ENCODE measurements at places on chromosomes 1 and 21.

GRCh38 chr1:194846488-194846887 is 1660.1 kb upstream of the B3GALT2 start:
- no peak for DNase-seq

DNA sequence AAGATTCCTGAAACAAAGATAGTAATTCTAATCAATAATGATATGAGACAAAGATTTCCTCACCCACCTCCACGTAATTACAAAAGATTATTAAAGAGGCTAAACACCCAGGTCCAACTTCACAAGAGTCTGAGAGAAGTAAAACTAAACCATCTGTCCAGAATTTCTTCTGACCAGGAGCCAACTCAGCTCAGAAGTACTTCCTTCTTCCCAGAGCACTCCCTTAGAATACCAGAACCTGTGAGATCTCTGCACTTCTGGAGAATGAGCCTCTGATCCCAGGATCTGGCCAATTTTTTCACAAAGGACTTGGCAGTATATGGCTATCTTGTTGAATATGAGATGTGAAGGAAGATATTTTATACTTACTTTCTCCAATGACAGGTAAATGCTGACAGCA is 120.6 kb upstream of the PALMD start:
- DNase-seq, result no peak

- no peak for DNase-seq
Measured at GRCh38 chr1:50820545-50820944, 139.5 kb downstream of the FAF1 start.

DNA sequence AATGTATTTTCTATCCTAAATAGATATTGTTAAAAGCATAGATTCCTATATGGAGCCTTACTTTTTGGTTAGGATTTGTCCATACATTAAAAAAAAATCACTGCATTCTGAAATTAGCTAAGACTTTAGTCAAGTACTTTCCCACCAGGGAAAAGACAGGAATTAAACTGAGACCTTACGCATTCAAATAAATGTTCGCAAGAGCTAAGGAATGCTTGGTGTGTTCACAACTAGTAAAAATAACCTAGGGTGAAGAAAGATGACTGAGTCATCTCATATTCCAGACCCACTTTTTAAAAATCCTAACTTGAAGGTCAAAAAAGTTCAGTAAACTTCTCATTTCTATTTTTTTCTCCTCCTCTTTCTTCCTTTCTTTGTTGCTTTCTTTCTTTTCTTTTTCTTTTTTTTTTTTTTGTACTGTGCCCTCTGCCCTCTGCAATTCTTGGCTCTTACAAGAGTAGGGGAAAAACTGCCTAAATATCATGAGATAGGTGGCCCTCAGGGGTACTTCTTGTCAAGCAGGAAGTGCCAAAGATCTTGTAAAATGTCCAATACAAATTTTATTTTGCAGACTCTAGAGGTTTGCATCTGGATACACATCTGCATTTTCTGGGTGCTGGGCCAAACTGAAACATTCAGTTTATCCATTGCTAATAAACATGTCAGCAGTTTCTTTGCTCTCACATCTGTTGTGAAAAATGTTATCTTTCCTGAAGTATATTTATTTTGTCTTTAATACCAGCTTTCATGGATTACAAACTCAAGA is 121.4 kb upstream of the GORAB start:
- DNase-seq, result no peak

DNA sequence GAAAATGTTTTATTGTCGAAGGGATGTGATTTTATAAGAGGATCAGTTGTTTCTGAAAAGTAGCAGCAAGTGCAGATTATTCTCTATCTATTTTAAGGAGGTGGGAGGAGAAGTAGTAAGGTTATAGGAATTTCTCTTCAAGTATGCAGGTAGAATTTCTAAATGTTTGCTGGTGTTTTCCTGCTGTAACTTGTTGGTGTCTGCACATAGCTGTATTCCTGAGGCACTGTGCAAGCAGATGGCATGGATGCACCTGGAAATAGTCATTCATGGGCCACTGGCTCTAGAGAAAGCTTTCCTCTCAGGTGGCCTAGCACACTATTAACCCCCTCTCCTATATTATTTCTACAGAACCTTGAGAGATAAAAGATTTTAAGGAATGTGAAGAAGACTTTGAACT is 30.3 kb upstream of the PODN start:
- no peak for DNase-seq

GRCh38 chr1:162878000-162878596 is 17.1 kb upstream of the CCDC190 start:
- no peak for DNase-seq

DNA sequence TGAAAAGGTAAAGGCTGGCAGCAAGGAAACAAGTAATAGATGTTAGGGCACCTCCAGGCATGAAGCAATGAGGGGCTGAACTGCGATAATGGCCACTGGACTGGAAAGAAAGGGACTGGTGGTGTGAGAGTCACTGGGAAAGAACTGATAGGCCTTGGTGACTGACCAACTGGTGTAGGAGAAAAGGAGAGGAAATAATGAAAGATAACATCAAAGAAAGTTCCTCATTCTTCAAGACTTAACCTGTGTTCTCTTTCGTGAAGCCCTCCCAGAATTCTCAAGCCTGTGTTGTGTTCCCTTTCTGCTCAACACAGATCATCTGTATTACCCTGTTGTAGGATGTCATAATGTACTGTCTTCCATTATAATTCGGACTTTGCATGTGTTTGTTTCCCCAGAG is 20.9 kb upstream of the SNX27 start:
- no peak for DNase-seq

DNA sequence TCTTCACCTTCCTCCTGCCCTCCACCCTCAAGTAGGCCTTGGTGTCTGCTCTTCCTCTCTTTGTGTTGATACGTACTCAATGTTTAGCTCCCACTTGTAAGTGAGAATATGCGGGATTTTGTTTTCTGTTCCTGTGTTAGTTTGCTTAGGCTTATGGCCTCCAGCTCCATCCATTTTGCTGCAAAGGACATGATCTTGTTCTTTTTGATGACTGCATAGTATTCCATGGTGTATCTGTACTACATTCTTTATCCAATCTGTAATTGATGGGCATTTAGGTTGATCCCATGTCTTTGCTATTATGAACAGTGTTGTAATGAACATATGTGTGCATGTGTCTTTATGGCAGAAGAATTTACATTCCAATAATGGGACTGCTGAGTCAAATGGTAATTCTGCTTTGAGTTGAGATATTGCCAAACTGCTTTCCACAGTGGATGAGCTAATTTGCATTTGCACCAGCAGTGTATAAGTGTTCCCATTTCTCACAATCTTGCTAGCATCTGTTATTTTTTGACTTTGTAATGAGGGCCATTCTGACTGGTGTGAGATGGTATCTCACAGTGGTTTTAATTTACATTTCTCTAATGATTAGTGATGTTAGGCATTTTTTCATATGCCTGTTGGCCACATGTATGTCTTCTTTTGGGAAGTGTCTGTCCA is 272.7 kb downstream of the SDCCAG8 start:
- DNase-seq, result no peak

GRCh38 chr1:186519982-186520381 is 59.1 kb upstream of the PDC start:
- no peak for DNase-seq

DNA sequence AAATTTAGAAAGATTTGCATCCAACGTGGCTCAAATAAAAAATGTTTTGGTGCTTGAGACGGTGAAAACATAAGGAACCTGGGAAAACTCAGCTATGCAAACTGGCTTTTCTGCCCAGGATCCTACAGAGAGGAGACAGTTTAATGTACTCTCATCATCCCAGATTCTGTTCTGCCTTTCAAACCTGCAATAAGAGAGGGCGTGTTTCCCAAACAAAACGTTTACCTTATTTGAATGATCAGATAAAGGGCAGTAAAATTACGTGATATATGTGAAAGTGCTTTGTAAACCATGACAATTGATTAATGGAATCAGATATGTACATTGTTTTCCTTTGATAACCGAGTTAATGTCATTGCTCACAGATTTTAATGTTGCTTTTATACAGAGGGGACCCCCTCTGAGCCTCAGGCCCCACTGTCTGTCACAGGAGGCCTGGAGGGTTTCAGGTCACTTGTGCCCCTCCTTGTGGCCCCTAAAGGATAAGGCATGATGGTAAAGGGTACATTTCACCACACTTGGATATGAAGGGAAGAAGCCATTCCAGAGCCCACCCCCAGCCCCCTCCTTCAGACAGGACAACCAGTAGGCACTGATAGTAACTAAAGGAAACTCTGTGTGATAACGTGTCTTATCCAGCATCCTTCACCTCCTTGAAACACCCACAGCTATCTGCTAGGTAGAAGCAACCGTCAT is 157.6 kb downstream of the EDEM3 start:
- DNase-seq, result no peak

DNA sequence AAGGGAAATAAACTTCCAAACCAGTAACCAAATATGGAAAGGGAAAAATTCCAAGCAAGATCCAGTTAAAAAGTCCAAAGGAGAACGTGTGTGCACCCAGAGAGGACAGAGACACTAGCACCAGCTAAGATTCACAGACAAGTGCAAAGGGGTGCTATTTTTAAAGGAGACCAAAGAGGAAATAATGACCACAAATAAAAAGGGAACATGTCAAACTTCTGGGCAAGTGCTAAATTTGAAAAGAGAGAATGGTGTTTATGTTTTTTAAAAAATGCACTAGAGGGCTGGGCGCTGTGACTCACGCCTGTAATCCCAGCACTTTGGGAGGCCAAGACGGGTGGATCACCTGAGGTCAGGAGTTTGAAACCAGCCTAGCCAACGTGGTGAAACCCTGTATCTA is 8.6 kb downstream of the JAM2 start:
- DNase-seq, result no peak

DNA sequence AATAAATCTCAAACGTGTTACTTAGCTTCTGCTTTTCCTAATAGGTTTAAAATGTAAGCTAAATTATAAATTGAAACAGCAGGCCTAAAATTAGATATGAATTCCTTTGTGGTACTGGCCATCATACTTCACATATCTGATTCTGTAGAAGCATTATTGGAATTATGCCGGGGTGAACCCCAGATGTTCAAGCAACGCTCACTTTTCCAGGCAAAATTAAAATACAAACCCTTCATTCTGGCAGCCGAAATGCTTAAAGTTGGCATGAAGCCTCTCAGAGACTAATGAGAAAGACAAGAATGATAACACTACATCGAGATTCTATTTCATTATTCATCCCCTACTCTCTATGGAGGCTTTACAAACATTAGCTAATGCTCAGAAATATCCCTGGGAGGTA is 1352.7 kb upstream of the ADGRL2 start:
- DNase-seq, result no peak

GRCh38 chr1:118861216-118861615 is 126.9 kb downstream of the TBX15 start:
- DNase-seq, result no peak

Measured in pulmonary artery endothelial cell (primary cell).